ENCODE measurements at places on chromosomes 1 and 21. TPM values are rescaled to one million over a fixed set of nuclear protein-coding genes. Genes with fewer than 3 reads are reported as not detected.

The MAN1C1 gene
- total RNA-seq = 0.25 TPM

The AMIGO1 gene
- 1.3 TPM for total RNA-seq

The LGR6 gene
- 0.41 TPM for total RNA-seq

The TENT5C gene
- total RNA-seq = 0.14 TPM

The KLHDC8A gene
- 0.79 TPM for total RNA-seq

The FCRL4 gene
- not detected for total RNA-seq

The S100A12 gene
- total RNA-seq = not detected

The KCNN3 gene
- 0.05 TPM for total RNA-seq

The SMIM1 gene
- total RNA-seq = 1.2 TPM

The NBPF10 gene
- 0.55 TPM for total RNA-seq

All from A549 treated with CpdA at 1 μM for 4 hours (cell line).